ENCODE measurements at places on chromosomes 12 and 14.

DNA sequence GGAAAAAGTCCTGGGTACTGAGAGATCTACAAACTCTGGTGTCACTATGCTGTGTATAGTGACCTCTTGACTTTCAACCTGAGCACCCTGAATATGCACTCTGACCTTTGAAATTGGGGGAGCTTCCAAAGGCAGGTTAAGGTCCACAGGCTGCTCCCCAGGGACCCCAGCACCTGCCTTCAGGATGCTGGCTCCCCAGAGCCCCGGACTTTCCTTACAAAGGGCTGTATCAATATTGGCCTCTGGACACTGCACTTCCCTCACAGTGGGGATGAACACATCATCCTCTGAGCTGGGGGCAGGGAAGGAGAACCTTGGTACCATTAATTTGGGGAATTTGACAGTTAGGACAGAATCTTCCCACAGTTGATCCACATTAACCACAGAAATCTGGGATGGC lies 14.3 kb downstream of the PLD4 start:
- ATAC-seq = no peak

DNA sequence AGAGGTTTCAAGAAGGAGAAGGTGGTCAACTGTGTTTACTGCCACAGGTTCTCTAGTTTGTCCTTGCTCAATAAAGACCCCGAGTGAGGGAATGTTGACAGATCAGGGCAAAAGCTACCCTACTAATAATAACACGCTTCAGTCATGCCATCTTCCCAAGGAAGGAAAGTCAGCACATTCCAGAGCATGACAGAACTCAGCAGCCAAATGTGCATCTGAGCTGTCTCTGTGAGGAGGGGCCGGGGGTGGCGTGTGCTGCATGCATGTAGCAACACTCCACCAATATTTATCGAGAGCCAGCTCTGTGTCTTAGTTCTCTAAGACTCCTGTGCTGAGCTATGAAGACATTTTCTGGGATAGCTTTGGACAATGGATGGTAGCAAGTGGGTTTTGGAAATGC lies 260.4 kb downstream of the DPF3 start:
- no peak for ATAC-seq

DNA sequence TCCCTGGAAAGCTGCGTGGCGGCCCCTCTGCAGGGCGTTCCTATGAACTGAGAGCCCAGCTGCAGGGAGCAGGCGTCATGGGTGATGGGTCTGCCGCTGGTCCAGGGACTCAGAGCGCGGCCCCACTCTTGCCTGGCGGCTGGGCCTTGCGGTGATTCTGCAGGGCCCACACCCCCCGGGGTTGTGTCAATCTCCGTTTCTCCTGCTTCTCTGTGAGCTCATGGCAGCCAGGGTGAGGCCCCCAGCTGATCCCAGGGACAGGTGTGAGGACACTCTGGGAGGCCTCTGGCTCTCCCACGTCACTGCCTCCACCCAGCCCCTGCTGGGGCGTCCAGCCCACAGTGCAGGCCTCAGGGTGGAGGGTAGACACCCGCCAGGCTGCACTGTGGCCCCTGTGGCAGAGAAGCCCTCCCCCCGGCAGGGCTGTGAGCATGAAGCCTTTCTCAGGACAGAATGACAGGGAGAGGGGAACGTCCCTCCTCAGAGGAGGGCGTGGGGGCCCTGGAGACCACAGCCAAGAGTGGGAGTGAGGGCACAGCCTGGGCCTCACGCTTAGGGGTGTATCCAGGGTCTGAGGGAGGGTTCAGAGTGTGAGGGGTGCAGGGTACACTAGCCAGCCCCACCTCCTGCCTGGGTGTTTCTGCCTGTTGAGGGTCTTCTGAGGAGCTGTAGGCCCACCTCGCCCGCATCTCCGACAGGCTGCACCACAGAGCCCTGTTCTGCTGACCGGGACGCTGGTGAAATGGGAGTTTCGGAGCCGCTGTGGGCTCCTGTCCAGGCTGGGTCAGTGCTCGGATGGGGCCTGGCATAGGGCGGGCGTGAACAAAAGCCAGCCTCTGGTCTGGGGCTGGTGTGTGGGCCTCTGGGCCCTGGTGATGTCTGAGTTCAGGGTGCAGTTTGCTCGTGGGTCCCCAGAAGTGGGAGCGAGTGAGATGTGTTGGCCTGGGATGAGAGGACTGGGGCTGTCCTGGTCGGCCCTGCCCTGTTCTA lies 26.7 kb upstream of the CRIP2 start:
- no peak for ATAC-seq

DNA sequence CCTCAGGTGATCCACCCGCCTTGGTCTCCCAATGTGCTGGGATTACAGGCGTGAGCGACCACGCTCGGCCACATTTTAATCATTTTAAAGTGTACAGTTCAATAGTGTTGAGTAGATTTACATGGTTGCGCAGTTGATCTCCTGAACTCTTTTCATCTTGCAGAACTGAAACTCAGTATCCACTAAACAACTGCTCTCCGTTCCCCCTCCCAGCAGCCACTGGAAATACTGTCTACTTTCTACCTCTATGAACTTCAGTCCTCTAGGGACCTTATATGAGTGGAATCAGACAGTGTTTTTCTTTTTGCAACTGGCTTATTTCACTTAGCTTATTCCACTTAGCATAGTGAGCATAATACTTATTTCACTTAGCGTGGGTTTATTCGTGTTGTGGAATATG lies 53.7 kb downstream of the KCTD10 start:
- no peak for ATAC-seq

DNA sequence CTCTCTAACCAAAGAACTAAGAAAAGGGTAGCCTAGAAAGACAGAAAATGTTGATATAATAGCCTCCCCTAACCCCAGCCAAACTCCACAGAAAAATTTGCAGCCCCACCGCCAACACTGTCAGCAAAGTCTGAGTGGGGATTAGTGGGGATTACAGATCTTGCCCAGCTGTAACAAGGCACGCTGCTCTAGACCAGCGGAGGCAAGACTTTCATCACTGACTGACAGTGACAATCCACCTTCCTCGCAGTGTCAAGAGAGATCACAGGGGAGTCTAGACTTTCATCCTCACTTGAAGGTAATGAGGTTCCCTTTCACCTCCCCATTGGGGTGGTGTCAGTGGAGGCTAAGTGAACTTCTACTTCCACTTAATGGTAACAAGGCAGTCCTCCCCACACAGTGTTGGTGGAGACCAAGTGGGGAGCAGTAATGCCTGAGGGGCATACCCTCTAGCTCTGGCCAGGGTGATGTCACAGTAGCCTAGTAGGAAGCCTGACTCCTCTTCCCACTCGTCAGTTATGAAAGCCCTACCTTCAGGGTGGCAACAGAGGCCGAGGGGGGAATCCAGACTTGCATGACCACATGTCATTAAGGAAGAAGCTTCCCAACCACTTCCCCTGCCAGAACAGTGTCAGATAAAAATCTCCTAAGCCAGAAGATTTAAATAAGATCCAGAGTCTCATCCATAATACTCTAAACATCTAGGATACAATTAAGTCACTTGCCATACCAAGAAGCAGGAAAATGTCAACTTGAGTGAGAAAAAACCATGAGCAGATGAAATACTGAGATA lies 91.7 kb upstream of the RASSF8 start:
- ATAC-seq = no peak

GRCh38 chr14:71651228-71651627 lies 281.0 kb upstream of the RGS6 start:
- ATAC-seq = no peak

- no peak for ATAC-seq
Observed at GRCh38 chr14:74911704-74912103, 11.4 kb downstream of the RPS6KL1 start.

DNA sequence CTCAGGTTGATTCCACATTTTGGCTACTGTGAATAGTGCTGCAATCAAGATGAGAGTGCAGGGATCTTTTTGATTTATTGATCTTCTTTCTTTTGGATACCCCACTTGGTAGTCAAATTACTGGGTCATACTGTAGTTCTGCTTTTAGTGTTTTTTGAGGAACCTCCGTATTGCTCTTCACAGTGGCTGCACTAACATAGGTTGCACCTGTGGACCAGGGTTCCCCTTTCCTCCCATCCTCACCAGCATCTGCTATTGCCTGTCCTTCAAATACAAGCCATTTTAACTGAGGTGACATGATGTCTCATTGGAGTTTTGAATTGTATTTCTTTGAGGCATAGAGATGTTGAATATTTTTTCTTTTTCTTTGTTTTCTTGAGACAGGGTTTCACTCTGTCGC lies 152.5 kb upstream of the TMEM132C start:
- ATAC-seq = peak; percentile 69

GRCh38 chr12:1470051-1470450 lies 124.3 kb downstream of the FBXL14 start:
- ATAC-seq = no peak

DNA sequence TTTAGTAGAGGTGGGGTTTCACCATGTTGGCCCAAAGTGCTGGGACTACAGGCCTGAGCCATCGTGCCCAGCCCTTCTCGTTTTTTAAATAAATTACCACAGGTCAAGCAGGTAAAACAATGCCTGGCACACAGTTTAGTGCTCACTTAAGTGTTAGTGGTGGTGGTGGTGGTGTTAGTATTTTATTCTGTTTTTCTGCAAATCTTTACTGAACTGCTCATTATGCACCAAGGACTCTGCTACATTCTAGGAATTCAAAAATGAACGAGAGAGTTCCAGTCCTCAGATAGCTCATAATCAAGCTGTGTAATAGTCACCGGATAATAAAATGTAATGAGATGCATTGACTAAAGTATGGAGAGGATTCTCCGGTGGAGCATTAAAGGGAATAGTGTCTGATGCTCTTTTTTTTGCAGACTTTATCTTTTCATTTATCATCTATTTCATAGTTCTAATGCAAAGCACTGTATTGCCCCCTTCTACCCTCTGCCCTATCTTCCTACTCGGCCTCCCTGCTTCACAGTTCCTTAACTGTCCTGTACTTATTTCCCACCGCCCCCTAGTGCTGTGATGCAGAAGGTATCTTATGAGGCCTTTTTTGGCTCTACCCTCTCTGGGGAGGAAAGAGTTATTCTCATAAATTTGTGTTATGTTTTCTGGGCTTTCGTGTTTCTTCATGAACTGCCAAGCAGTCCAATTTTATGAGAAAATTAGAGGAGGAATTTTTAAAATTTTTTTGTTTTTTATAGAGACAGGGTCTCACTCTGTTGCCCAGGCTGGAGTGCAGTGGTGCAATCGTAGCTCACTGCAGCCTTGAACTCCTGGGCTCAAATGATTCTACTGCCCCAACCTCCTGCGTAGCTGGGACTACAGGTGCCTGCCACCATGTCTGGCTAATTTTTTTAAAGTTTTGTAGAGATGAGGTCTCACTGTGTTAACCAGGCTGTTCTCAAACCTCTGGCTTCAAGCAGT lies 1.0 kb downstream of the ITFG2 start:
- ATAC-seq = peak; percentile 54
